ENCODE measurements at places on chromosomes 3 and 15.

DNA sequence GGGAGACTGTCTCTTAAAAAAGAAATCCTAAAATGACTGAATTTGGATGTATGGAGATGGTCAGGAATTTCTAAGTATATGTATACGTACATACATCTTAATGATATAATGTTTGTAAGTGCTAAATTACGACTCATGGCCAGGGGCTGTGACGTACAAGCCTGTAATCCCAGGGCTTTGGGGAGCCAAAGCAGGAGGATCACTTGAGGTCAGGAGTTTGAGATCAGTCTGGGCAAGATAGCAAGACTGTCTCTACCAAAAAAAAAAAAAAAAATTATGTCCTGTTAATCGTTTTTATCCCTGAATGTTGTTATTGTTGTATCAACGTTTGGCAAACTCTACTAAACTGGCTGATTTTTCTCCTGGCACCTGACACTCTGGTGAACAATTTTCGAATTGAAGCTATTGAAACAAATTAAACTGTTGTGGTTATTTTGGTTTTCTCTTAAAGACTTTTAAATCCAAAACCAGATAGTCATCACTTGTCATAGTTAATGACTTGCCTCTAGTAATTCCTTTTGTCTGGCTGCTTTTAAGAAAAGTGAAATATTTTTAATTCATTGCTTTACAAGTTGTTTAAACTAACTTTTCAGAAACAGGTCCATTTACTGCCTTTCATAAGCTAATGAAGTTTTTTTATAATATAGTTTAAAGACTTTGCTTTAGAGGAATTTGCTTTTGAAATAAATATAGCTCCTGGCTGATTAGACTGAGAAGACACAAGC is 7.0 kb downstream of the MORF4L1 start:
- DNase-seq: no peak

DNA sequence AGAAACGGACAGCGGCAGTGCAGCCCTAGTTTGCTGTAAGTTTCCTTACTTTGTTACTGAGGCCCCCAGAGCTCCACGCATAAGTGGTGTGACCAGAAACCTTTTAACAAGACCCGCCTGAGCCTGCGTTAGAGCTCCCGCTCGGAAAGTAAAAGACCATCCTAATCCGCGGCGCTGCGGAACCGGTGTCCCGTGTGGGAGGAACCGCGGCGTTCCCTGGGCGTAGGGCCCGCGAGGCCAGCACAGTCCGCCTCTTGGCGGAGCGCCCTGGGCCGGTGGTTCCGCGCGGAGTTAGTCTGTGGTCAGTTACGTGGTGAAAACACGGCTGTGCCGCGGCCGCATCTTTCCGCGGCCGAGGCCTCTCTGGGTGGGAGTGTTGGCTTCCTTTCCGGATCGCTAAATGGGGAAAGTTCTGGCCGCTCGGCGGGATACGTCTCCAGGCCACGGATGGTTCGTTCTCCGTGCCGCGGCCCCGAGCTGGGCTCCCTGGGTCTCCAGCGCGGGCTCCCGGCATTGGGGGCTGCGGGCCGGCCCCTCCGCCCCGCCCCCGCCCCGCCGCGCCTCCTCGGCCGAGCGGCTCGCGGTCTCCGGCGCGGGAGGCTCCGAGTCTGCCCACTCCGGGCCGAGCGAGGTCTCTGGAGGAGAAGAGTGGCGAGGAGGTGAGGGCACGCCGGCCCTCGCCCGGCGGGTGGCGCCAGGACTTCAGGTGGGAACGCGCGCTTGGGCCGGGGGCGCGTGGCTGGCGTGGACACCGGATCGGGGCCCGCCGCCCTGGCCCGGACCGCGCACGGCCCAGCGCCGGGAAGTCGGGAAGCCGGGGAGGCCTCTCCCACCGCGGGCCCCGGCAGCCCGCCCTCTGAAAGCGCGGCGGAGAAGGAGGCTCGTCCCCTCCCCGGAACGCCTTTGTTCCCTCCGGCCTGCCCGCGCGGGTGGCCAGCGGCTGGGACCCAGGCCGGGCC is 754 bp downstream of the B3GNT5 start:
- peak; percentile 74 for DNase-seq

- no peak for DNase-seq
Measured at GRCh38 chr15:93716615-93717231, 514.6 kb upstream of the MCTP2 start.

GRCh38 chr3:187748050-187748481 is 2.8 kb upstream of the BCL6 start:
- DNase-seq: peak; percentile 91

DNA sequence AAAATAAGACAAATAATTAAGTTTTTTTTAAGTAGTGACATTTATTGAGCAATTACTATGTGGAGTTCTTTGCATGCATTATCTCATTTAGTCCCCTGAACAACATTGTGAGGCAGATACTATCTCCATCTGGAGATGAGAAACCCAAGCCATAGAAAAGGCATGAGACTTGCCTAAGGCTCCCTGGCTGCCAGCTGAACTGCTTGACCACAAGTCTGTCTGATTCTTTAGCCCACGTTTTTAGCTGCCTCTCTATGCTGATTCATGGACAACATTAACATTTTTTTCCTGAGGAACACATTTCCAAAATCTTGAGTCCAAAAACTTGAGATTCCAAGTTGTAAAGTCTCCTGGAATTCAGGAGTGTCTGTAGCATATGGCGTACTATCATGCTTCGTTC is 263.6 kb upstream of the GOLGA6L4 start:
- no peak for DNase-seq

- no peak for DNase-seq
Measured at GRCh38 chr15:27885201-27885600, 213.9 kb downstream of the OCA2 start.

DNA sequence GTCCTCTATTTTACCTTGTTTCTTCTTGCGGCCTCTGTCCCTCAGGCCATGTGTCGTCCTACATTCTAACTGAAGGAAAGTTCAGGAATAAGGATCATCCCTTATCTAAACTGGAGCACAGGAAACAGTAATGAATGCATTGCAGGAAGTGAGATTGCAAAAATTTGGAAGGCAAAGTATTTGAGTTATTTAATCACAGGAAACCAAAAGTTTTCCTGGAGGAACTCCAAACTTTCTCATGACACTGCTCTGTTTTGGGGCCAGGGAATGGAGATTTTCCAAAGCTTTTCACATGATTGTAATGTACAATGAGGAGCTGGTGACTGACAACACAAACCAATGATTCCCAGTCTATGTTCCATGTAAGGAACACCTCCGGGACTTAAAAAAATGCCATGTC is 57.8 kb upstream of the PLSCR4 start:
- DNase-seq: no peak

DNA sequence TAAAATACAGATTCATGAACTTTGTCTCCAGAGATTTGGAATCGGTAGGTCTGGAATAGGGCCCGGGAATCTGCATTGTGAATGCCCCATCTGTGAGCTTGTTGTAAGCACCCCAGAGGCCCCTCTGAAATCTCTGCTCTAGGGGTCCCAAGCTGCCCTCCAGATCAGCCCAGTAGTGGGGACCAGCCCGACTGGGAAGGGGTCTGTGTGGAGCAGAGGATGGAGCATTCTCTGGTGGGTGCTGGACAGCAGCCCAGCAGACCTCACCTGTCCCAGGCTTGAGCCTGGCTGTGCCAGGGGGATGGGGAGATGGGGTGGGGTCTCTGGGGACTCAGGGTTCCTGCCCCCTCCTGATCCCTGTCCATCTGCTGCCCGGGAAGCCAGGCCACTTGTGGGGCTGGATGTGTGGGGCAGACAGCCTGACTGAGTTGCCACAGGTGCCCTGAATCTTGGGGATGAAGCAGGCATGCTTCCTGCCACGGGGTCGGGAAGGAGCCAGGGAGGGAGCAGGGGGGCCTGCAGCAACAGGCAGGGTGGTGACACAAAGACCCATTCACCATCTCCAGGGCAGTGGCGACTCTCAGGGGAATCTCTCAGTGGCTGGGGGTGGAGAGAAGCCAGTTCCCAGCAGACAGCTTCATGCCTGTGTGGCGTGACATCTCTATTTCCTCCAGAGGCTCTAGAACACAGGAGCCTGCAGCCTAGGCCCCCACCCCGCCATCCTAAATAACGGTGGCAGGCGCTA is 99.3 kb downstream of the WNT7A start:
- DNase-seq: no peak

- no peak for DNase-seq
Measured at GRCh38 chr15:26165546-26165945, 302.4 kb upstream of the ATP10A start.

GRCh38 chr15:78438619-78439285 is 736 bp downstream of the IREB2 start:
- peak; percentile 10 for DNase-seq

DNA sequence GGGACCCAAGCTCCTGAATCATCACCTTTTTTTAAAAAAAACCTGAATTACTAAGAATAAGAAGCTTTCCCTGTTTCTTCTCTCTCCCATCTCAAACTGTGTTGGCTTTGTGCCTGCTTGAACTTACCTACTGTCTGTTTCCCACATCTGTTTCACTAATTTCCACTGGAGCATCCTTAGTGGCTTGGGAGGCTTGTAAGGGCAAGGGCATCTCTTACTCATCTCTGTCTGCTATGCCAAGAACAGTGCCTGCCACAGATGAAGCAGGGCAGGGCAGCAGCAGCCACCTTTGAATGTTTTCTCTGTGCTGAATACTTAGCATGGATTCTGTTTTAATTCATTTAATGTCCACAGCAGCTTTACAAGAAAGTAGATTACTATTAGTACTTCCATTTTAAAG is 42.3 kb downstream of the SNRK start:
- no peak for DNase-seq

DNA sequence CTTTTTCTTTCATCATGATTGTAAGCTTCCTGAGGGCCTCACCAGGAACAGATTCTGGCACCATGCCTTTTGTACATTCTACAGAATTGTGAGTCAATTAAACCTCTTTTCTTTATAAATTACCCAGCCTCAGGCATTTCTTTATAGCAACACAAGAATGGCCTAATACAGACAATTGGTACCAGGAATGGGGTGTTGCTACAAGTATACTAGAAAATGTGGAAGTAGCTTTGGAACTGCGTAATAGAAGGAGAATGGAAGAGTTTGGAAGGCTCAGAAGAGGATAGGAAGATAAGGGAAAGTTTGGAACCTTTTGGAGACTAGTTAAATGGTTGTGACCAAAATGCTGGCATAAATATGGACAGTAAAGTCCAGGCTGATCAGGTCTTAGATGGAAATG is 108.9 kb upstream of the PLSCR4 start:
- no peak for DNase-seq

DNA sequence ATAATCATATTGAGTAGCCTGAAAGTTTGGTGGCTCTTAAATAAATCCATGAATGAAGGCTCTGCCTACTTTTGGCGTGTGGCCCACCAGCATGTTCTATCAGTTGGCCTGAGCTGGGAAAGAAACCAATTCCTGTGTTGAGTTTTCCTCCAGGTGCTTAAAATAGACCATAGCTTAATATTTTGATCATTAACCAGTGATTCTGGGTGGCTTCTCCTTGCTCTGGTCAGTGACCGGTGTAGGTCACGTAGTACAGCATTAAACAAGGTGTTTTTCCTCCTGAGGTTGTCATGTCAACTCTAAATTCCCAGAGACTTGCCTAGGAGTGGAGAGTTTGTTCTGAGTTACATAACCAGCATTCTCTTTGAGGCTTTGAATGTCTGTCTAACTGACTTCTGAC is 1.3 kb downstream of the HHLA2 start:
- peak; percentile 92 for DNase-seq

GRCh38 chr15:98917417-98917816 is 90.2 kb downstream of the PGPEP1L start:
- DNase-seq: no peak

- no peak for DNase-seq
Measured at GRCh38 chr15:98682992-98683701, 34.8 kb downstream of the IGF1R start.

- peak; percentile 29 for DNase-seq
Measured at GRCh38 chr15:25790000-25790660, 73.0 kb downstream of the ATP10A start.

- DNase-seq: no peak
Measured at GRCh38 chr3:53614307-53614706, 119.9 kb downstream of the CACNA1D start.

- no peak for DNase-seq
Measured at GRCh38 chr15:40061212-40061901, 22.4 kb upstream of the SRP14 start.

GRCh38 chr3:131608296-131608695 is 105.5 kb upstream of the MRPL3 start:
- no peak for DNase-seq
